ENCODE measurements at places on chromosomes 13 and 19.

- DNase-seq = no peak
Observed at GRCh38 chr19:56692206-56692895, 20.8 kb upstream of the ZNF835 start.

GRCh38 chr19:50796634-50797428 is 6.6 kb downstream of the ACP4 start:
- DNase-seq = no peak

DNA sequence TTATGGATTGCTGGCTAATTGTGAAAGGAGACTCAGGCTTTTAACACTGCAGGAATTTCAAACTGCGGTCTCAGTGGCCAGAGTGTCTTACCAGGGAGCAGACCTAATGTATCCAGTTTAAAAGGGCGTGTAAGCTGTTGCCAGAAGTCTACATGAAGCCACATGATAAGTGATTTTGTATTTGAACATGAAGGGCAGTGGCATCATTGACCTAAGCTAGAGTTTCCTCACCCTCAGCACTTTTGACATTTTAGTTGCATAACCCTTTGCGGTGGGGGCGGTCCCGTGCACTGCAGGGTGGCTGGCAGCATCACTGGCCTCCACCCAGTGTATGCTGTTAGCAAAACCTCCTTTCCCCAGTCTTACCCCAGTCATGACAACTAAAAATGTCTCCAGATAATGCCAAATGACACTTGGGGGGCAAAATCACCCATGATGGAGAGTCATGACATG is 23.7 kb upstream of the GPR18 start:
- no peak for DNase-seq

GRCh38 chr13:108408672-108409071 is 139.2 kb downstream of the TNFSF13B start:
- DNase-seq = no peak

DNA sequence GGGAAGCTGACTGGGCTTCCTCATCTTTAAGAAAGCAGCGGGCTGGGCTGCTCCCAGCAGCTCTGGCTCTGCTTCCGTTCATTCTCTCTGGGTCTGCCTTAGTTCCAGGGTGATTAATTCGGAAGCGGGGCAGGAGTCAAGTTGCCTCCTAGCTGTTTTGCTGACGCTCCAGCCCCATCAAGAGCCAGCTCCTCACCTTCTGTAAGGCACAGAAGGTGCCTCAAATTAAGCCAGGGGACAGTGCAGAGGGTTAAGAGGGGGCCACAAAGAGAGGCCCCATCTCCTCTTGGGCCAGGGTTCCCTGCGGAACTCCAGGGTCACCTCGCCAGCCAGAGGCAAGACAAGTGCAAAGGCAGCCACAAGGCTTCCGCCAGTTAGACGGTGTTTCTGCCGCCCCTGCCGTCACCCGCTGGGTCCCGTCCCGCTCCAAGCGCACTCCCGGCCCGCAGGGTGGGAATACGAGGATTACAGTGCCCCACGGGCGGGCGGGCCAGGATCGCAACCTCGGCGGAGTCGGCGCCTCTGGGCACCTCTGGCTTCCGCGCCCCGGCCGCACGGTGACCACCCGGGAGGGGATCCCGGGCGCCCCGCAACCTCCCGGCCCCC is 508 bp downstream of the SLC15A1 start:
- no peak for DNase-seq

DNA sequence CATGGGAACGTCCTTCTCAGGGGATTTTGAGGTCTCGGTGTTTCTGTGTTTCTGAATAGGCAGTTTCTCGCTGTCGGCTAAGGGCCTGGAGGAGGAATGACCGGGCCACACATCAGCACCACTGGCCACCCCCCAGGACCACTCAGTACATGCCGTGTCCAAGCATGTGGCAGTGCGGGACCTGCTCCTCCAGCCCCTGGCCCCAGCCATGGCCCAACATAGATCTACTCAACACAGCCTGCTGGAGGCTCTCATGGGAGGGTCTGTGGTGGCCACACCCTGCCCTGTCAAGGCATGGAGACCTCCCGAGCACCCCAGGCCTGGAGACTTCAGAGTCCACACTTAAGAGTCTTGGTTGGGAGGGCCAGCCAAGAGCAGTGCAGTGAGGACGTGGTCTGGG is 17.5 kb downstream of the IZUMO4 start:
- no peak for DNase-seq

DNA sequence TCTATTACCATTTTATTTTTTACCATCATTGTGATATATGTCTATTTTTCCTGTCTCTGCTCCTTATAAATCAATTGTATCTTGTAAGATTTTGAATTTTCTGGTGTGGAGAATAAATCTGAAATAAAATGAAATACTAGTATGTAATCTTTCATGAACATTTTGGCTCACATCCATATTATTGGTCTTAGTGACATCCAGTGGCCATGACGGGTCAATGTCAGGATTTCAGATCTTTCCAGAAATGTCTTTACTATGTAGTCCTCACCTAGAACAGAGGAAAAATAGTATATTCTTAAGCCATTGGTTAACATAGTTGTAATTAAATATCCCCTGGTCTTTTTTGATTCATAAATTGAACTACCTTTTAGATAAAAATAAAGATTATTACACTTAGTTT is 109.8 kb upstream of the GPC6 start:
- DNase-seq = no peak

DNA sequence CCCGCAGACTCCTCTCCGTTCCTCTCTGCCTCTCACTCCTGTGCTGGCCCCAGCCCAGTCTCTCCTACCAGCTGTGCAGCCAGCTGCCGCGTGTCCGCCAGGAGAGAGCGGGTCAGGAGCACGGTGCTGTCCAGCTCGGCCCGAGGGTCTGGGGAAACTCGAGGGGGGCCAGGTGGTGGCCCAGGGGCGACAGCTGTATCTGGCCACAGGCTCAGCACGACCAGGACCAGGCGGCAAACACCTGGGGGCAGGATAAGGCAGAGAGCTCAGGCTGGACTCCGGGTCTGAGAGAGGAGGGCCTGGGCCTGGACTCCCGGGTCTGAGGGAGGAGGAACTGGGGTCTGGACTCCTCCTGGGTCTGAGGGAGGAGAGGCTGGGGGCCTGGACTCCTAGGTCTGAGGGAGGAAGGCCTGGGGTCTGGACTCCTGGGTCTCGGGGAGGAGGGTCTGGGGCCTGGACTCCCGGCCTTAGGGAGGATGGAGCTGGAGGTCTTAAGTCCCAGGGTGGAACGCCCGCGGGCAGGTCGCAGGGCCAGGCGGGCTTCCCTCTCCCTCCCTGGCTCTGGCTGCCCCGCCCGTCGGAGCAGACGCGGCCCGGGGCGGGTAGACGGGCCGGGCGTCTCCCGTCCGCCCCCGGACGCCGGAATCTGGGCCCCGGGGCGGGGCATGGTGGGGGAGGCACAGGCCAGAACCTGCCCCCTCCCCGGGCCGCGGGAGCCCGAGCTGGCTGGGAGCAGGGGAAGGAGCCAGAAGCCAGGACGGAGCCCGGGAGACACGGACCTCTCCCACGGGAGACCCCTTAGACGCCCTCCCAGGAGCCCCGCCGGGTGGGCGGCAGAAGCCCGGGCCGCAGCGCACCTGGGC is 1.3 kb downstream of the IL11 start:
- DNase-seq = no peak

DNA sequence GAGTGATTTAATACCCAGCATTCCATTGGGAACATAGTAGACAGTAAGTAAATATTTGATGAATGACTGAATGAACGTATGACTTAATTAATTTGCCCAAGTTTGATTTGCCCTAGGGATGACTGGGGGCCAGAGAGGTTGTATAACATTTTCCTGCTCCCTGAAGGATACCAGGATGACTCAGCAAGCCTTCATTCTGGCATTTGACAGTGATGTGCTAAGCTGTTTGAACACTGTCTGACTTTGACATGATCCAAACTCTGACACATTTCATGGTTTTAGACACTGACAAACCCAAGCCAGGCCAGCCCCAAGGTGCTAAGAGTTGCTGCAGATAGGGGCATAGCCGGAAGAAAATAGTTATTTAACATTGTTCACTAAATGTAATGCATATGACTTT is 53.4 kb upstream of the KLF12 start:
- DNase-seq = no peak

GRCh38 chr13:96837809-96838208 is 156.5 kb downstream of the OXGR1 start:
- no peak for DNase-seq

DNA sequence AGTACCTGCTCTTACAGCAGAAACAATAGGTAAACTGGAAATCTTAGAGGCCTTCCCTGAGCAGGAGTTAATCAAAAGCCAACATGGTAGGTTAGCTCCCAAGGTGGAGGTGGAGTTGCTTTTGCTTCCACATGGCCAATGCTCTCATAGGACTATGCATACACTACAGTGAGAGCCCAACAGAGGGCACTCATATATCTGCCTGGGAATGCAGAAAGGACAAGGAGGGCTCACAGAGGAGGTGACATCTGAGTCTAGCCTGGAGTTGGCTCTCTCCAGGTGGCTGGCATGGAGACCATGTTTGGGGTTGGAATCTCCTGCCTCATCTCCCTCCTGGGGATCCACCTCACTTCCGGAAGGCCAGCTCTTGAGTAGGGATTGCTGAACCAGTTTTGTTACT is 34.6 kb downstream of the ATP8A2 start:
- peak; percentile 44 for DNase-seq

Data from NCI-H1930 (cell line).